Posterior vena cava (tissue), 2 donors: ENCODE measurements at places on chromosomes 6 and 20. TPM values are rescaled to one million over a fixed set of nuclear protein-coding genes. Genes with fewer than 3 reads are reported as not detected.

The ERVFRD-1 gene
- total RNA-seq: 0.05 TPM

The CTAGE9 gene
- not detected for total RNA-seq

The GSTA3 gene
- not detected for total RNA-seq

The SCUBE3 gene
- 50.1 TPM for total RNA-seq

The RREB1 gene
- 31.8 TPM for total RNA-seq

The PRDM1 gene
- total RNA-seq: 2.4 TPM

The PACRG gene
- total RNA-seq: 3.9 TPM

The SAMD5 gene
- total RNA-seq: 1.2 TPM

The ALDH5A1 gene
- total RNA-seq: 4.0 TPM

The TINAG gene
- total RNA-seq: not detected

The LYRM4 gene
- 16.3 TPM for total RNA-seq

The PTGIS gene
- total RNA-seq: 359 TPM

The NT5E gene
- 53.2 TPM for total RNA-seq

The CBFA2T2 gene
- total RNA-seq: 11.0 TPM

The GCNT2 gene
- 2.6 TPM for total RNA-seq

The RRAGD gene
- total RNA-seq: 21.7 TPM

The FOXS1 gene
- 2.8 TPM for total RNA-seq

The NKX2-2 gene
- total RNA-seq: 0.33 TPM

The OR2B6 gene
- total RNA-seq: not detected

The TUBB2B gene
- total RNA-seq: 5.7 TPM

The KAT14 gene
- total RNA-seq: 8.7 TPM

The ENPP5 gene
- total RNA-seq: 1.0 TPM

The DHX35 gene
- 12.1 TPM for total RNA-seq
